ENCODE measurements at places on chromosomes 5 and 9.
A peak's percentile ranks its signal among the peaks of the same experiment; 100 is the strongest.

DNA sequence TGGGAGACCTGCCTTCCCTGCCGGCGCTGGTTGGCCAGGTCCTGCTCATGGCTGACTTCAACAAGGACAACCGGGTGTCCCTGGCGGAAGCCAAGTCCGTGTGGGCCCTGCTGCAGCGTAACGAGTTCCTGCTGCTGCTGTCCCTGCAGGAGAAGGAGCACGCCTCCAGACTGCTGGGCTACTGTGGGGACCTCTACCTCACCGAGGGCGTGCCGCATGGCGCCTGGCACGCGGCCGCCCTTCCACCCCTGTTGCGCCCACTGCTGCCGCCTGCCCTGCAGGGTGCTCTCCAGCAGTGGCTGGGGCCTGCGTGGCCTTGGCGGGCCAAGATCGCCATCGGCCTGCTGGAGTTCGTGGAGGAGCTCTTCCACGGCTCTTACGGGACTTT, 10.6 kb downstream of the DIPK1B start:
- no peak for DNase-seq

DNA sequence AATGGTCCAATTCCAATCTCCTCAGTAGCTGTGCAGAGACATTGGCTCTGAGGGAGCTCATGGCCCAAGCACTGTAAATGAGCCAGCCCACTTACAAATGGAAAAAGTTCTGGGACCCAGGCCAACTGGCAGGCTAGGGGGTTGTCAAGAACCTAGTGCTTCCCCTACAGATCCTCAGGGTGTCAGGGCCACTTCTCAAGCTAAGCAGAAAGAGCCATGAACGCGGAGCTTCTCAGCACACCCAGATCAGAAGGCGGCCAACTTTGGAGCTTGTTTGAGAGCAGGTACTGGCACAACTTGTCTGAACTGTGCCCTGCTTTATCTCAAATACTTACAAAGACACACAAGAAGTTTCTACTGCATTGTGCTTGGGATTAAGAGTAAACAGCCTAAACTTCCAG, 17.5 kb downstream of the TLE1 start:
- peak; percentile 89 for DNase-seq

GRCh38 chr5:93017849-93018248, 563.2 kb downstream of the NR2F1-AS1 start:
- DNase-seq, result no peak

GRCh38 chr9:68472119-68472518, 68.6 kb downstream of the TMEM252 start:
- no peak for DNase-seq

- no peak for DNase-seq
Measured at GRCh38 chr5:156134216-156134615, 192.7 kb upstream of the SGCD start.

DNA sequence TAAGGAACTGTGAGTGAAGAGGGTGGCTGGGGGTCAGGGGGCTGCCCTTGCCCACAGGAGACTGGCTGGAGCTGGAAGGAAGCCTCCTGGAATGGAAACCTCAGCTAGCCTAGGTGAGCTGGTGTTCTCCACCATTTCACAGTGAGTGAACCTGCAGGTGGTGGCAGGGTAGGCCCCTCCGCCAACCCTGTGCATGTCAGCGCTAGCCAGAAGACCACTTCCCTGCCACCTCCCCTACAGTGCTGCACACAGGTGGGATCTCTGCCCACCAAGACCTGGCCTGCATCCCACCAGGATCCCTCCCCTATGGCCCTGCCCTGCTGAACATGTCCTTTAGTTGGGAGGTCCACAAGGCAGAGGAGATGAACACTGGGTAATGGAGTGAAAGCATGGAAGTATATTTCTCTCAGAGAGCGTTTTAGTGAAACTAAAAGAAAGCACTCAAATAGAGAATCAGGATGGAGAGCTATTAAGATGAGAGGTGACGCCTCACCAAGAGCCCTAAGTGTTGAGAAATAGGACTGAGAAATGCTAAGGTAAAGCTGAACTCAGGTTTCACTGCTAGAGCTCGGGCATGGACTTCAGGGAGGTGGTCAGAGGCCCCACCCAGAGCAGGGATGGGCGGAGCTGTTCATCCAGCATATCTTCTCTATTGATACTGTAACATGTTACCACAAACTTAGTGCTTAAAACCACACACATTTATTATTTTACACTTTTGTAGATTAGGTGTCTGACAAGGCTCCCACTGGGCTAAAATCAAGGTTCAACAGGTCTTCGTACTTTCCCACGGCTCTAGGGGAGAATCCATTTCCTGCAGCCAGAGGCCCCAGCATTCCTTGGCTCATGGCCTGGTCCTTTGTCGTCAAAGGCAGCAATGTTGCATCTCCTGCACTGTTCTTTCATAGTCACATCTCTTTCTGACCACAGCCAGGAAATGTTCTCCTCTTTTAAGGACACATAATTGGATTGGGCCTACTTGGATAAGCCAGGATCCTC, 83.2 kb downstream of the DIRAS2 start:
- DNase-seq, result no peak
